ENCODE measurements at places on chromosomes 6 and 20.

DNA sequence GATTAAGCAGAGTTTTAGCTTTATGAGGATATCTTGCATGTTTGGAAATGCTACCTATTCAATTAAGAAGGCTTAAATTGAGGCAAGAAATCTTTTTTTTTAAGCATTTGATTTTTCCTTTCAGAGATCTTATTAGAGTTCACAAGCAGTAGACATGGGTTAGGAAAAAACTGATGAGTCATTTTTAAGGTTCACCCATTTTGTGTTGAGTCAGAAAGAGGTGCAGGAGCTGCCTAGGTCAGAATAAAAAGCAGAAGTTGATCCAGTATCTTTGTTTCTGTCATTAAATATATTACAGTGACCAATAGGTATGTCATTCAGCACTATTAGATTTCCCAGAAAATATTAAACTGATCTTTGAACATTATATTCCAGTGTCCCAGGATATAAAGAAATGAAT is 306.8 kb downstream of the LMBRD1 start:
- no peak for DNase-seq

GRCh38 chr6:29071831-29072723 is 15.0 kb downstream of the OR2B3 start:
- DNase-seq: no peak

GRCh38 chr6:167548451-167548850 is 223.6 kb downstream of the TTLL2 start:
- DNase-seq: no peak

DNA sequence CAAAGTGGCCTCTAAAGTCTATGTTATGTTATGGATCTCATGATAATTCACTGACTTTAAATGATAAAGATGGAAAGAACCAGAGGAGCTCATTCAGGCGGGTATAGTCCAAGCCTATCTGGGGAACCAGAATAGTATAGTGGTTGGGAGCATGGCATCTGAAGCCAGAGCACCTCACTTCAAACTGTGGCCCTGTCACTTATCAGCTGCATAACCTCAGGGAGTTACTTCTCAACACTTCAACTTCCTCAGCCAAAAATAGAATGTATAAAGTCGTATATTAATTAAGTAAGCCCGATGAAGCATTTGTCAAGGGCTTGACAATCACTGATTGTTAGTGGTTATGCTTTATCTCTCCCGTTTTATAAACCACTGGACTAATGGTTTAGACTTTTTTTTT is 112.7 kb downstream of the RTN4IP1 start:
- DNase-seq: no peak

GRCh38 chr20:3405696-3406358 is 1.6 kb downstream of the DNAAF9 start:
- DNase-seq: no peak

DNA sequence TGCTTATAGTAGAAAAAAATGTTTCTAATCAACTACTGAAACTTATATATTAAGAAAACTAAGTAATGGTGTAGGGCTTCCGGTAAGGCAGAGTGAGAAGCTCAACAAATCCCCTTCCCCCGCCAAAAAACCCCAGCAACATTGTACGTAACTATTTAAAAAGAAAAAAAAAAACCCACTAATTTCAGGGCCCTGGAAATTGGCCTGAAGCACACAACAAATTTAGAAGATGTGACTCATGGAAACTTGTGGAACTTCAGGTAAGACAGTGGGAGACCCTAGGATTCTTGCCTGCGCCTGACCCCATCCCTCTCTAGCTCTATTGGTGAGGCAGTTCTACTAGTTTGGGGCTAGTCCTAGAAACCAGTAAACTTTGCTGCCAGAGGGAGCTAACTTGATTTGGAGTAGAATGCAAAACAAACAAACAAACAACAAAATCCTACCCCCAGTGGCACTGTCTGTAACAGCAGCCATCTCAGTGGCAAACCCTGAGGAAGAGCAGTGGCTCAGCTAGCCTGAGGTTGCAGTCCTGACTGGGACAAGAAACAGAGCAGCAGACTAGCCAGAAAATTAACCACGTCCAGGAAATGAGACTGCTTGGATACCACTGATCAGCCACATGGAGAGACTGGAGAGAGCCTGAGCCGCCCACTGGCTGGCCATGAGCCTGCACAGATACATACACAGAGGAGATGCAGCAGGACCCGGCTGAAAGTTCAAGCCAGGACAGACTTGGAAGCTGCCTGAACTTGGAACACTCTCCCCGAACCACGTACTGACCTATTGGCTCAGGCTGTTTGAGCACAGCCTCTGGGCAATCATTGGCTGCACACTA is 135.1 kb downstream of the TBXT start:
- DNase-seq: no peak

- no peak for DNase-seq
These were observed 665.1 kb downstream of the RNF144B start for GRCh38 chr6:19052219-19052618.

GRCh38 chr6:144149558-144149893 is 791 bp upstream of the STX11 start:
- DNase-seq: no peak

DNA sequence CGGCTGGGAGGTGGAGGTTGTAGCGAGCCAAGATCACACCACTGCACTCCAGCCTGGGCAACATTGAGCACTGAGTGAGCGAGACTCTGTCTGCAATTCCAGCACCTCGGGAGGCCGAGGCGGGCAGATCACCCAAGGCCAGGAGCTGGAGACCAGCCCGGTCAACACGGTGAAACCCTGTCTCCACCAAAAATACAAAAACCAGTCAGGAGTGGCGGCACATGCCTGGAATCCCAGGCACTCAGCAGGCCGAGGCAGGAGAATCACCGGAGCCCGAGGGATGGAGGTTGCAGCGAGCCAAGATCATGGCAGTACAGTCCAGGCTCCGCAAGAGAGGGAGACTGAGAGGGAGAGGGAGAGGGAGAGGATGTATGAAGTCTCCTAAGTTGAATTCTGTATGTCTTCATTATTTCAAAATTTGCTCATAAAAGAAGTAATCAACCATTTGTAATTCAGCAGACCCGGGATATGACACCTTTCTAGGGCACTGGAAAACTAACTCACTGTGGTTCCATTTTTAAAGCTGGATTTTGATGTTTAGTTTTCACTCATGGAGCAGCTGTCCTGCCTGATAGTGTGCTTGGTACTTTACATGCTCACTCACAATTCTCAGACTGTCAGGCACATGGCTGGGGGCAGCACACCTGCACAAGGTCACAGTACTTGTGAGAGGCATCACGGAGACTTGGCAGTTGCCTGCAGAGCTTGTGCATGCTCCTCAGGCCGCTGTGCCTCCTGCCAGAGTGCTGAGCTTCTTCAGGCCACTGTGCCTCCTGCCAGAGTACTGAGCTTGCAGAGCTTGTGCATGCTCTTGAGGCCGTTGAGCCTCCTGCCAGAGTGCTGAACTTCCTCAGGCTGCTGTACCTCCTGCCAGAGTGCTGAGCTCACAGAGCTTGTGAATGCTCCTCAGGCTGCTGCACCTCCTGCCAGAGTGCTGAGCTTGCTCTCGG is 106.2 kb downstream of the ERMARD start:
- no peak for DNase-seq

DNA sequence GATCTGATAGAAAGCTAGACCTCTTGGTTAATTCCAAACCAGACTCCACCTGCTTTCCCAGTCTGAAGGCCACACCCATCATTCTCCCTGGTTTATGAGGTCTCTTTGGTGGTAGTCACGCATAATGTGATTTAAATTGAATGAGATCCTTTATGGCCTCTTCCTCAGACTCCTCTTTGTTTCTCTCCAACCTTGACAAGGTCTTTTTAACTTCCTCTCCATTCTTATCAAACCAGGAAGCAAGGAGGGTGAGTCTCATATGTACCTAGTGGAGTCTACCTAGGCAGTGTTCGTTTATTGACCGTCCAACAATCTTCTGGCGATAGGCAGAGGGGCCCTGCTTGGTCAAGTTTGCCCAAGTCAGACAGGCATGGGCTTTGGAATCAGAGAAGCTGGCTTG is 184.2 kb upstream of the LAMP5 start:
- DNase-seq: no peak

GRCh38 chr20:62146019-62146755 is 2.6 kb downstream of the SS18L1 start:
- no peak for DNase-seq

DNA sequence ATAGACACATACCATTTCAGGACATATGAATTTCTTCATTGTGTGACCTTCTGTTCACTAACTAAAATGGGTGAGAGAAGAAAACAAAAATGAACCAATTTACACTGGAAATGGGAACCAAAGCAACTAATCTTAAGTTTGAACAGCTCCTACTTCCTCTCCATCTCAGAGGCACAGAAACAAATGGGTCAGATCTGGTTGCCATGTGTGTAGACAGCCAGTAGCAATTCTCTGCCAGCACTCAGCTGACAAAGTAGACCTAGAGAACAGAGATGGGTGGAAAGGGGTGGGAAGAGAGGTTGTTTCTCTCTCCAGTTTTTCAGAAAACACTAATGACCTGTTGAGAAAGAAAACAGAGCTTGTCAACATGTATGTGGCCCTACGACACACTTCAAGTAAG is 14.3 kb upstream of the POPDC3 start:
- no peak for DNase-seq

DNA sequence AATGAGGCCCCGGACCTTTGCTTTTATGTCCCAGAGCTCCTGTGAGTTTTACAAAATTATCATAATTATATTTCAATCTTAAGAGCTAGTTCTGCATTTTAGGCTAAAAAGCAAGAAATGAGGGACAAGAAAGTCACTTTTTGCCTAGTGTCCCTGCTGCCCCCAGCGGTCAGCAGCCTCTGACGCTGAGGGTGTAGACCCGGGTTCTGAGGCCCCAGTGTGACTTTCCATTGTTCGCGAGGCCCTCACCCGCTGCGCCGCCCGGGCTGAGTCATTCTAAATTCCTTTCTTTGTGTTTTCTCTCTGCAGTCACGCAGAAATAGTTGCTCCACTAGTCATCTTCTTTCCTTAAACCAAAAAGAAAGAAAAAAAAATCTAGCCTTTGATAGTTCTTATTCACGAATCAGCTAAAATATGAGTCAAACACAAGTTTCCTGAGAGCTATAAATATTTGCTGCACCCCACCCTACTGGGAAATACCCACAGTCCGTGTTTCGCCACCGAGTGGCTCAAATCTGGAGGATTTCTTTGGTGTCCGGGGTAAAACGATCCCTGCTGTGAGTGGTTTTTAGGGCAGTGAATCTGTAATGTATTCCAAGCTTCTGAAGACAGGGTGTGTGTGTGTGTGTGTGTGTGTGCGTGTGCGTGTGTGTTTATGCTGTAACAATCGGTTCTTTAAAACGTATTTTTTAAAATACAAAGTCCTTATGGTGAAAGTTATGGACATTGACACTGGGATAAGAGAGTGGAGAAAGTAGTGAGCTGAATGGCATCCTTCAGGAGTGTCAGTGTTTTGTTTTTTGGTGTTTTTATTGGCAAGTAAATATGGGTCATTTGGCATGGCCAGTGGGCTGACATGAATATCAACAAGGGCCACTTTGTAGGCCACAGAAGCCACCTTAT is 59.7 kb upstream of the EEF1A1 start:
- peak; percentile 42 for DNase-seq

DNA sequence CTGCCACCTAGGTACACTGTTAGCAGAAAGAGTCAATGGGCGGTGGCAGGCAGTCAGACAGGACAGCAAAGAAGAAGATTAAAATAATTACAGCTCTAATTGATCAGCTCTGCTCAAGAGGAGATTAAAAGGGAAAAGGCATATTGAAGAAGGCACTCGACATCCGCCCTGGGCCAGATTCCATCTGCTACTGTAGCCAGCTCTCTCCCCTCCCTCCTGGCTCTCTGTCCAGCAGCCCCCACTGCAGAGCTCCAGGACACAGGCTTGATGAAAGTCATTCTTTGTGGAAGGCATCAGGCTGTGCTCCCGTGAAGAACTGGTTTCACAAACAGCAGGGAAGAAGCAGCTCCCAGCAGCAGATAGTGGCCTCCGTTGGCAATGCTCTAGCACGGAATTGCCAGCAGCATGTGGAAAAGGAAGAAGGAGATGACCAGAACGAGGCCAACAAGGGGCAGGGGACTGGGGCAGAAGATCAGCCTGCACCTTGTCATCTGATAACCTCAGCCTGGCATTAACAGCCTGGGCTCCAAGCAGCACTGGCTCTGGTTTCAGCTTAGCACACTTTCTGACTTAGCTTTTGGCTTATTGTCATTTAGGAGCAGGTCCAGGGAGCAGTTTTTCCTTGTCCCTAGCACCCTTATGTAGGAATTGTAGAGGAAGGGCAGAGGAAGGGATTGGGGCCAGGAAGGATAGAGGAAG is 465.9 kb downstream of the KIF16B start:
- no peak for DNase-seq

All from mesothelial cell of epicardium (in vitro differentiated cells).